ENCODE measurements at places on chromosomes 3 and 15.

DNA sequence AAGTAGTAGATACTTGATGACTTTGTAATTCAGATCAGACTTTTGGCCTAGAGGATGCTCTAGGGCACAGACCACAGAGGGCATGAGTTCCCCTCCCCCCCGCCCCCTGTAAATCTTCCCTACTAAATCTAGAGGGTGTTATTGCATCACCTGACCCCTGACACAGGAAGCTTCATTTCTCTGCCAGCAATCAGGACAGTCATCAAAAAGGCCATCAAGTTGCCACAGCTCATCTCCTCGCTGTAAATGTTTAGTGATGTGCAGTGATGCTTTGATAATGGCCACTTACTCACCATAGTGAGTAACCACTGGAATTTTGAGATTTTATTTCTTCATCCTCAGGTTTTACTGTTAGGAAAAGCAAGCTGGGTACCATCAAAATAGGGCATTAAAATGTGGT lies 289.2 kb upstream of the CHRM5 start:
- DNase-seq, result no peak

- DNase-seq, result no peak
These were observed 33.9 kb upstream of the C15orf39 start for GRCh38 chr15:75167588-75168350.

GRCh38 chr3:37054370-37054769 lies 61.1 kb downstream of the MLH1 start:
- peak; percentile 2 for DNase-seq

GRCh38 chr3:73365756-73366397 lies 258.9 kb downstream of the PDZRN3 start:
- DNase-seq, result no peak

DNA sequence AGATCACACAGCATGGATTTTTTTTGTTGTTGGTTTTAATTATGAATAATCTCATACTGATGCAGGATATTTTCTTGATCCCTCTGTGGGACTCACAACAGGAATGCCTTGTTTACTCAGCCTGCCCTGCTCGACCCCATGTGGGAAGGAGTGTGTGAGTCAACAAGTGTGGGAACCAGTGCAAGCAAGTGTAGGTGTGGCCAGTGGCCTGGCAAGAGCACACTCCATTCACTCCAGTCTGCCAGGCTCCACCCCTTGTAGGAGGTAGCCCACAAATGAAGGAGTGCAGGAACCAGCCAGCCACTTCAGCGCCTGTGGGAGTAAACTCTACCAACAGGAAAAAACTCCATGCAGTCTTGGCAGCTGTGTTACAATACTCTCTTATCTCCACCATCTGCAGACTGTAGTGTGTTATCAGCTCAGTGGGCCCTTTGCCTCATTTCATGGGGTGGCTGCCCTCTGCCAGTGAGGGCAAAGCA lies 393.6 kb downstream of the OTOL1 start:
- DNase-seq, result no peak

- no peak for DNase-seq
These were observed 2.6 kb downstream of the SPG21 start for GRCh38 chr15:64987136-64987535.

- no peak for DNase-seq
These were observed 54.9 kb downstream of the SLCO3A1 start for GRCh38 chr15:91908391-91908790.

GRCh38 chr3:114179575-114179974 lies 723 bp upstream of the DRD3 start:
- no peak for DNase-seq

- DNase-seq, result no peak
These were observed 49.0 kb downstream of the CLDN11 start for GRCh38 chr3:170467571-170468147.

- DNase-seq, result no peak
These were observed 28.9 kb downstream of the SEC22C start for GRCh38 chr3:42552830-42553229.

- DNase-seq, result no peak
These were observed 9.4 kb upstream of the P2RY1 start for GRCh38 chr3:152825566-152825965.

DNA sequence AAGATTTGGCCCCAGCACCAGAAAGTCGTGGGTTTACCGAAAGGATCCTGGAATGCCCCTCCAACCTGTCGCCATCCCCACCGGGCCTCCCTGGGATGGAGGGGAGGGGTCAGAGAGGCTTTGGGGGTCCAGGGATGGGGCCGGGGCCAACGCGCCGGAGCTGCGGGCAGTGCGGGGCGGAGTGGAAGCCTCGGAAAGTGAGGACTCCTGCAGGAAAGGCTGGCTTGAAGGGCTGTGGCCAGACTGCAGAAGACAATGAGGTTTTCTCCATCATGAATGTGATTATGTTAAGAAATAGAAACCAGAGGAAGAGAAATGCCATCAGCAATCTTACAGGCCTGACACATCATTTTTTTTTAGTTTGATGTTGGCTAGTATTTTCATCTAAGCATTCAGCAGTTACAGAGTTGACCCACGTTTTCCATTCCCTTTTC lies 738 bp downstream of the YEATS2 start:
- DNase-seq, result no peak

DNA sequence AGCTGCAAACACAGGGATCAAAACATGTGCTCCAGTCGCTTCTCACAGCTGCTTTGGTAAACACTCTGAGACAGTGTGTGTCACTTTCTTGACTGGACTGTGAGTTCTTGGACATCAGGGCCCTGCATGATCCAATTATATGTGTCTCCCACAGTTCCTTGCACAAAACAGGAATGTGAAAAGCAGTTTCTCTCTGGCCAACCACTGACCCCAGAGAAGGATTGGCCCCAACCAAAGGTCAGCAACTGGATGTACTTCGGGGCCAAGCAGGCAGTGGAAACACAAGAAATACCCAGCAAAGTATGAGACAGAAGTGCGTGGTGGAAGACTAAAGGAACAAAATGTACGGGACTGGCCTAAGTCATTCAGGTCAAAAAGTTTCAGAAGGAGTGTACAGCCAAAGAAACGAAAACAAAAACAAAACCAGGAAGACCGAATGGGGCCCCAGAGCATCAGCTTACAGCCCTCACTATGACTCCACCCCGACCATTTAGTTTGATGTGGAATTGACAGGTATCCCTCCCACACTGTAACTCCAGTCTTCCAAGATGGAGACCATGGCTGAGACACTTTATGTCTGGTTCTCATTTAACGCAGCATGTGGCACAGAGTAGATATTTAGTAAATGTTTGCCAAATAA lies 76.7 kb upstream of the LPP start:
- DNase-seq, result no peak

- no peak for DNase-seq
These were observed 64.6 kb downstream of the DHX30 start for GRCh38 chr3:47867451-47868044.

- DNase-seq, result no peak
These were observed 92.0 kb downstream of the CADM2 start for GRCh38 chr3:85050821-85051220.

DNA sequence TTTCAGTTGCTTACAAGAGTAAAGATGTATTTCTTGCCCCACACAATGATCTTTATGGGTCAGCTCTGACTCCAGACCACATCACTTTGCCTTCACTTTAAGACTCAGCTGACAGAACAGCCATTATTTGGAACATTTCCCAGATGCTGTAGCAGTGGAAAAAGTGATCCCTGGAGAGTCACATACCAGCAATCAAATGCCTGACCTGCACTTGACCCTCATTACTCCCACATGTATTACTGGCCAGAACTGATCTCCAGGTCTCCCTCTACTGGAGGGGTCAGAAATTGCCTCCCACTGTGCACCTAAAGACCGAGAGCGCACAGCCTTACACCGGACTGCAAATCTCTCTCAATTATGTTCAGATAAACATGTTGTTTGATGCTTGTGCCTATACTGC lies 88.6 kb upstream of the ZNF385D start:
- DNase-seq, result no peak

- DNase-seq, result no peak
These were observed 35.3 kb upstream of the SEMA4B start for GRCh38 chr15:90165659-90166489.

DNA sequence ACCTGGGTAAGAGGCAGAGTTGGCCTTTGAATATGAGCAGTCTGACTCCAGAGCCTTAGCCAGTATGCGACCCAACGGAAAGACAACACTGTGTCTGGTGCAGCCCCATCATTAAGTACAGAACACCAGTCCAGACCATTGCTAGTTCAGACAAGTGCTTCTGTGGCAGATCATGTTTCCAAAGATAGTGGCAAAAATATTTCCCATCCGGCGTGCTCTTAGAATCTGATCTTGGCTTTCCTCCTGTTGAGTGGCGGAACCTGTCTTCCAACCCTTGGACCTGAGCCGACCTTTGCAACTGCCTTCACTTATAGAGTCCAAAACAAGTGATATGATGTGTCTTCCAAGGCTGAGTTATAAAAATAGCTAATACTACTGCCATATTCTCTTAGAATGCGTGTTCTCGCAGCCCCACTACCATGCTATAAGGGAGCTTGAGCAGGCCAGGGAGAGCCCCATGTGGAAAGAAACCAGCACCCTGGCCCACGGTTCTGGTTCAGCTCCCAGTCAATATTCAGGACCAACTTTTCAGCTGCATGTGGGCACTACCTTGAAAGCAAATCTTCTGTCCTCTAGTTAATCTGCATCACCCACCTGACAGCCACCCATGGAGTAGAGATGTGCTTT lies 322.4 kb upstream of the SLCO3A1 start:
- DNase-seq, result no peak

DNA sequence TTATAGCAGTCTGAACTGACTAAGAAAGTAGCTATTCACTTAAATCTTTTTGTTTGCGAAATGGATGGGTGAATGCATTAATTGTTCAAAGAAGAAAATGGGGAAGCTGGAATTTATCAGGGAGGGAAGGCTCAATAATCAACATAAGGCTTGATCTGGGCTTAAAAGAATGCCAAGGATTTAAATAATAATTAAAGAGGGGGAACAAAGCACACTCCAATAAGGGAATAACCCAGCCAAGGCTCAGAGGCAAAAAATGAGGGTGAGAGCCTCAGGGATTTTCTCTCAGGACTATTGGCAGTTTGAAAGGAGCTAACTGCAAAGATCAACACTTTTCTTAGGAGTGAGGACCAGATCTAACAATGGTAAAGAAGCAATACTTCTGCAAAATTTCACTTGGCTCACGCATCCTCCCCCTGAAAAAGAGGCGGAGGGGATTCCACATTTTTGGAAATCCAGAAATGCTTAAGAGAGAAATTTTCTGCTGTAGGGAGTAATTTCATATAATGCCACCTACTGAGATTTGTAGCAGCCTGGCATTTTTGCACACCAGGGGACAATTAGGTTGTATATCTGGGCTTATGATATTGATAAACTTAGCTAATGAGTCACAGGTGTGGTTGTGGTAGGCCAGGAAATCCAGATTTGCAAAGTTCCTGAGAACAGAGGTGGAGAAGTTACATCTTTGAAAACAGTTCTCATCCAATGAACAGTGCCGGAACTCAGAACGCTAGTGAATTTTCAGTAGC lies 405.1 kb downstream of the TUSC7 start:
- no peak for DNase-seq

GRCh38 chr15:25439369-25439836 lies 579 bp upstream of the UBE3A start:
- peak; percentile 6 for DNase-seq

- DNase-seq, result no peak
These were observed 117.3 kb downstream of the RPL22L1 start for GRCh38 chr3:170752571-170753155.

- no peak for DNase-seq
These were observed 64.6 kb downstream of the CPN2 start for GRCh38 chr3:194286375-194287146.

- no peak for DNase-seq
These were observed 17.5 kb downstream of the SLC12A8 start for GRCh38 chr3:125194849-125195601.

DNA sequence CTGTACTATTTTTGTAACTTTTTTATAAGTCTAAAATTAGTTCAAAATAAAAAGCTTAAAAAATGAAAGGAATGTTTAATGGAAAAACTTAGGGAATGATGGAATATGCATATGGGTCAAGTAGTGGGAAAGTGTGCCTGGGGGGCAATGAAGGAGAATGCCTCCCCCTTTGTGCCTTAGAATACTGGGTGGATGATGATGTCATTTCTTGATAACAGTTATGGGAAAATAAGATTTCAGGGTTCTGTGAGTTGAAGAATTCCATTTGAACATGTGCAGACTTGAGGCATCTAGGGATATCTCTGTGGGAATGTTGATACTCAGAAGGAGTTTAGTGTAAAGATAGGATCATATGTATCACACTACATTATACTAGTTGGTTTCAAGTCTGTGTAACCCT lies 13.8 kb downstream of the WDR93 start:
- DNase-seq, result no peak

GRCh38 chr3:156509189-156510174 lies 45.4 kb downstream of the SSR3 start:
- peak; percentile 11 for DNase-seq

- peak; percentile 23 for DNase-seq
These were observed 424 bp downstream of the HAUS2 start for GRCh38 chr15:42549032-42549491.

DNA sequence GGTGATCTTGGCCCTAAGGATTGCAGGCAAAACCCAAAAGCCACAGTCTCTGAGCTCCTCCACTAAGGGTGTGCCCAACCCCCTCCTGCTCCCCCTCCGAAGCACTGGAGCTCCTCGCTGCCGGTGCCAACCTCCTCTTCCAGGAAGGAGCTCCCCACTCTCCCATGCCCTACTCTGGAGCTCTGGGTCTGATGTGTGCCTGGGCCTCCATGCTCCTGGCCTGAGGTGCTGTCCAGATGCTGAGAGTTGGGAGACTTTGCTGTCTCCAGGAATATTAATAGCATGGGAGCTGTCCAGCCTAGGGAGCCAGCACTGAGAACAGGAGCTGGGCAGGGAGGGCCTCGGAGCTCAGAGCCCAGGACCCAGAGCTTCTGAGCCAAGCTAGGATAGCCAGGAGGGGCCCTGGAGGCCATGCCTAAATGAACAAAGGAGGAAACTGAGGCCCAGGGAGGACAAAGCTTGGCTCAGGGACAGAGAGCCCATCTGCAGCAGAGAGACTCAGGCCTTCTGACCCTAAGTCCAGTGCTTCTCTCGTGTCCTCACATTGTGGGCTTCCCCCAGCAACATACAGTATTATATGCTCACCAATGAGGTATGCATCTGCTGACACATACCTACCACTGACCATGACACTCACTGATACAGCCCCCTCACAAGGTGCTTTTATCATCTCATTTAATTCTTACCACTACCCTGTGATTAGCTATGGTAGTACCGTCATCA lies 36.9 kb upstream of the HERC1 start:
- DNase-seq, result no peak

DNA sequence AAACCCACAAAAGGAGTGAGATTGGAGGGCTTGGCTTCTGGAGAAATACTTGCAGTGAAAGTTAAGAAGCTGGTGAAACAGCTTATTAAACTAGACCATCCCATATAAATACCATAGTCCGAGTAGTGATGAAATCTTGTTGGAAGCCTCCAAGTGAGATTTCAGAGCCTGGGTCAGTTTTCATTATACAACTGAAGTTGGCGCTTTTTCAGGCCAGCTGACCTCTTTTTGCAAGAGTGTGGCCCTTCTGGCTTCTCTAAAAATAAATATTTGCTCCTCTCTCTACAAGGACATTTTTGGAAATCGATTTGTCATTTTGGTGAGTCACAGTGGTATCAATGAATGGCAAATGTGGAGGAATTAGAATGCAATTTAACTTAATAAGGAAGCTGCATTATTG lies 51.2 kb upstream of the THRB start:
- no peak for DNase-seq

- no peak for DNase-seq
These were observed 74.8 kb upstream of the MAGI1 start for GRCh38 chr3:66113542-66113941.
